Activated naive CD4-positive, alpha-beta T cell treated with anti-CD3 and anti-CD28 coated beads for 36 hours (primary cell): ENCODE measurements at places on chromosomes 4 and X. TPM values are rescaled to one million over a fixed set of nuclear protein-coding genes. Genes with fewer than 3 reads are reported as not detected.

- no peak overlapping the region for H3K27ac ChIP-seq
- no peak for DNase-seq
- no peaks in the 10 kb centered on the region for H3K27me3 ChIP-seq
- H3K4me3 ChIP-seq, result no peak overlapping the region
- no peaks in the 10 kb centered on the region for H3K36me3 ChIP-seq
- H3K4me1 ChIP-seq, result no peaks in the 10 kb centered on the region
These were observed 78.3 kb downstream of the CLDN34 start for GRCh38 chrX:10045327-10046000.

DNA sequence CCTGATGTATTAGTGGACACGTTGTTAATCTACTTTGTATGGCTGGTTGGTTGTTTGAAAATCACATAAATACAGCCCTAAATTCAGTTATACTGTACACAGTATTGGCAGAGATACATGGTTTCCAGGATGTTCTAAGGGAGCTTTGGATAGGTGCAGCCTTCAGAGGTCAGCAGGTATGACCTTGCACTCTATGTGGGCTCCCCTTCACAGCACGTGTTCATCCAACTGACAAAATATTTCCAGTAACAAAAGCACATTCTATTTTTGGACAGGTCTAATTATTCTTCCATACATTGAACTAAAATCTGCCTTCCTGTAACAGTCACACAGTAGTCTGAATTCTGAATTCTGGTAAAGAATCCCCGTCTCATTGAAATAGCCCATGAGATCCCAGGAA, 92.8 kb upstream of the RAPGEF2 start:
- DNase-seq, result no peak
- no peaks in the 10 kb centered on the region for H3K4me1 ChIP-seq
- no peak overlapping the region for H3K27ac ChIP-seq
- H3K36me3 ChIP-seq, result no peaks in the 10 kb centered on the region
- no peak overlapping the region for H3K4me3 ChIP-seq

The TIGD2 gene
- total RNA-seq, result 1.3 TPM

The TBX22 gene
- total RNA-seq, result not detected
